Stimulated activated CD8-positive, alpha-beta memory T cell treated with anti-CD3 and anti-CD28 coated beads, Interleukin-7, amount 100 ng/mL, for 1 hour (primary cell): ENCODE measurements at places on chromosomes 4 and X.

GRCh38 chrX:71067089-71067488, 1.0 kb downstream of the SNX12 start:
- no peak for DNase-seq

GRCh38 chrX:71632923-71633657, 14.8 kb upstream of the CXCR3 start:
- no peak for DNase-seq

GRCh38 chr4:16438986-16439385, 212.7 kb upstream of the TAPT1 start:
- no peak for DNase-seq

DNA sequence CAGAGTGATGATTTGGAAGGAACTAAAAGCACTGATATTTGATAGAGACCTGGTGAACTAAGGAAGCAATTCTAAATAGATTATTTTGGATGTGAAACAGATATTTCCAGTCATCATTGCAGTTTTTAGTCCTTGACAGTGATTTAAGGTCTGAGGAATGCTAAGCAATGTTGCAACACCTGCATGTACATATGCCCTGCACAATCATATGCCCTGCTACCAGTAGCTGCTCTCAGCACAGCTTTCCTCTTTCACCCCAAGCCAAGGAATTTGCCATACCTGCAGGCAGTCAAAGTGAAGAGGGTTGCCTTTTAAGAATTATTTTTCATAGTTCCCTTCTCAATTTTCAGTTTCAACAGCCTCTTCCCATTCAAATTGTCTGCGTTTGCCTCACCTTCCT, 8.7 kb upstream of the FAM47A start:
- DNase-seq = no peak

DNA sequence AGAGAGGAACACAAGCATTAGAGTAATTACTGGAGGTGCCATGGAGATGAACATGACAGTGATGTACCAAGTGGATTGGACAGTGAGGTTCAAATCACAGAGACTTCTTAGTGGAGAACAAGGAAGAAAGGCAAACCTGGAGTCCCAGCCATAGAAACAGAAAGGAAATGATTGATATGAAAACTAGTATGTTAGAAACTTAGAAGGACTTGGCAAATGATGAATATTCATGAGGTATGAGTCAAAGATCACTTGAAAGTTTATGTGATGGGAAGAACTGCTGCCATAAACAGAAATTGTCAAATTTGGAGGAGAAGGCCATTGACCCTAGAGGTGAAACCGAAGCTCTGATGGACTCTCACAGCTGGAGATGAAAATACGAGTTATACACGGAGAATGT, 88.2 kb downstream of the PHOX2B start:
- no peak for DNase-seq

DNA sequence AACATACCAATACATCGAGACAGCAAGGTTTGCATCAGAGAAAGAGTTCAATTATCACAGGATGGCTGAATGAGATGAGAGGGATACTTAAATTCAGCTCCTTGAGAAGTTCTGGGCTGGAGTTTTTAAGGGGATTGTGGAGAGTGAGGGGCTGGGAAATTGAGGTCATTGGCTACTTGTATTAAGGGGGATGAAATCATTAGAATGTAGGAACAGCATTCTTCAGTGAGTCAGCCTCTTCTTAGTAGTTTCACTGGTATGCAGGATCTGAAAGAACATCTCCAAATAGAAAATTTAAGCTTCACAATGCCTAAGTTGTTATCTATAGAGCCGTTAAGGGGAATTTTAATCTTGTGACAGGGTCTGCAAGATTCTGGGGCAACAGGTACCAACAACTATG, 211.6 kb upstream of the TAPT1 start:
- DNase-seq = no peak

- no peak for DNase-seq
These were observed 195.9 kb downstream of the CAMK2D start for GRCh38 chr4:113565702-113566012.

- DNase-seq = no peak
These were observed 52.6 kb downstream of the OSTC start for GRCh38 chr4:108702960-108703359.

GRCh38 chr4:14878681-14879080, 123.6 kb upstream of the CPEB2 start:
- DNase-seq = no peak

GRCh38 chrX:55213381-55213780, 6.8 kb upstream of the PAGE5 start:
- DNase-seq = no peak

- no peak for DNase-seq
These were observed 43.2 kb upstream of the TMSB15B start for GRCh38 chrX:103919270-103919637.

- DNase-seq = no peak
These were observed 255.5 kb downstream of the LDB2 start for GRCh38 chr4:16642897-16643296.

DNA sequence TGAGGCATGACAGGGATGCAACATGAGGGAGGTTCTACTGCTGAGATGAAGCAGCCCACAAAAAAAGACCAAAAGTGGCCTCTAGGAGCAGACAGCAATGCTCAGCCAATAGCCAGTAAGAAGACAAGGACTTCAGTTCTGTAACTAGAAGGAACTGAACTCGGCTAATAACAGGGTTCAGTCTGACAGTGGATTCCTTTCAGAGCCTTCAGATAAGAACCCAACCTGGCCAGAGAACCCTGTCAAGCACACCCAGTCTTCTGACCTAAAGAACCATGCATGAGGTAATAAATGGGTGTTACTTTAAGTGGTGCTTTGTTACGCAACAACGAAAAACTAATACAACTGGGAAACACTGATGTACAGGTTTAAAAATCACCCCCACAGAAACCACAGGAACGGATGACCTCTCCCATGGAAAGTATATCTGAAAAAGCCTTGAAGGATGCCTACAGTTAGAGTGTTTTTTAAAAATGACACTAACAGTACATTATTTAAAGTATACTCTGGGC, 94.6 kb downstream of the PAPSS1 start:
- DNase-seq = no peak

DNA sequence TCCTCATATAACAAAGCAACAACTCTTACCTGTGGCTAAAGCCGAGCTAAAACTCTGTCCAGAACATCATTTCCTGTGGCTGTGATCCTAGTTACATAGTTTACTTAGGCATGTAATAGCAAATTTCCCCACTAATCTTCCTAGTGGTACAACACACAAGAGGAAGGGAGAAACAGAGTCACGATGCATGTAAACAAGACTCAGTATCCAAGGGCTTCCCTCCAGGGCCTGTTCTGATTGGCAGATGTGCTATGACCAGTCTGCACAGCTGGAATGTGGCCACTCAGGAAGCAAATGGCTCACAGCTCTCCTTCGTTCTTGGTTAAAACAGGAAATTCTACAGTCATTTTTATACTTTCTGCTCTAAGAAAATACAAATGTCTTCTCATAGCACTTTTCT, 49.2 kb upstream of the PRSS48 start:
- DNase-seq = no peak

- DNase-seq = no peak
These were observed 86.3 kb upstream of the GABRA3 start for GRCh38 chrX:152537373-152537772.

- no peak for DNase-seq
These were observed 41.8 kb upstream of the CEP135 start for GRCh38 chr4:55906989-55907388.

DNA sequence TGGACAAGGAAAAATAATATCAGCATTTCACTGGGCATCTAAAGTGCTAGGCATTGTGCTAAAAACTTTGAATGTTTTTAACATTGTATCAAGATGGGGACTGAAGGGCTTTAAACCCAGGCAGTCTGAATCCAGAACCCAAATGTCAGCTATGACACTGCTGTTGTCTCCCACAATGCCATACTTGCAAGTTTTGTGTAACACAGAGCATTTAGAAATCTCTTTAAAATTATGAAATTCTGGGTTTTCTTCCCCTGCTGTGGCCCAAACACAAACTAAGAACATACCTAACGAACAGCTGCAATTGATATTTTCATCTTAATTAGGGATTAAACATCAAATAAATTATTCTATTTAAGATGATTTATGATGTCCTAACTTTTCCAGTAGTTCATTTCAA, 66.8 kb upstream of the LSM6 start:
- DNase-seq = no peak

GRCh38 chr4:48831532-48832030, 693 bp downstream of the OCIAD1 start:
- DNase-seq = no peak

GRCh38 chr4:183765251-183765911, 106.3 kb downstream of the TRAPPC11 start:
- DNase-seq = no peak

GRCh38 chr4:17018013-17018412, 119.6 kb upstream of the LDB2 start:
- no peak for DNase-seq

DNA sequence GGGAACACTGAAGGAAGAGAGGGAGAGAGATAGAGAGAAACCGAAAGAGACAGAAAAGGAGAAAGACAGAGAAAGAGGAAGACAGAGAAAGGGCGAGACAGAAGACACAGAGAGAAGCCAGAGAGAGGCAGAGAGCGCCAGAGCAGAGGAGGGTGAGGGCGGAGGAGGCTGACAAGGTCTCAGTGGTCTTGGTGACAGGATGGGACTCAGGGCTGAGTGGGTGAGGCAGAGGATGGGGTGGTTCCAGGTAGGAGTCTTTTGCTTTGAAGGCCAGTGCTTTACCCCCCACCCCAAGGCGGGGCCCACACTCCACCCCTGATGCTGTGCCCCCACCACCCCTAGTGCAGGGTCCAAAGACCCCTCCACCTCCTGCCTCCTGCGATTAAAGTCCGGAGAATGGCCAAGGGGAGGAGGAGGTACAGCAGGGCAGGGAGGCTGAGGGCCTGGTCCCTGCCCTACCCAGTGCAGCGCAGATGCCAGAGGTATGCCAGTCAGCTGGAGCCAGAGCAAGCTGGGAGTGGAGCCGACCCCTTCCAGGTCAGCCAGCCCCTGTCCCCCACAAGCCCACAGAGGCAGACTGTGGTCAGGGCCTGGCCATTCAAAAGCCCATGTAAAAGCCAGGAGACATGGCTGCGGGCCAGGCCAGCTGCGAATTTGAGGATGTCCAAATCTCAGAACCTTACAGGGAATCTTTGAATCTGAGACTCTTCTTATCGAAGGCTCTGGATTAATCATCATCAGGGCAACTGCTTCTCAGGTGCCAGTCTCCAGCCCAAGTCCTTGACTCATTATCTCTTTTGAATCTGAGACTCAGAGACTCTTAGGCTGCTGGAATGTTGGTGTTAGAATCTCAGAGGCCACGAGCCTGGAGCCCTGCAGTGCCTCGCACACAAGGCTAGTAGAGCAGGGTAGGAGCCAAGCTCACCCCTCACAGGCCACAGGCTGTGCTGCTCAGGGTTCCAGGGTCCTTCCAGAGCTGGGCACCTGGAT, 758 bp downstream of the IQSEC2 start:
- no peak for DNase-seq

DNA sequence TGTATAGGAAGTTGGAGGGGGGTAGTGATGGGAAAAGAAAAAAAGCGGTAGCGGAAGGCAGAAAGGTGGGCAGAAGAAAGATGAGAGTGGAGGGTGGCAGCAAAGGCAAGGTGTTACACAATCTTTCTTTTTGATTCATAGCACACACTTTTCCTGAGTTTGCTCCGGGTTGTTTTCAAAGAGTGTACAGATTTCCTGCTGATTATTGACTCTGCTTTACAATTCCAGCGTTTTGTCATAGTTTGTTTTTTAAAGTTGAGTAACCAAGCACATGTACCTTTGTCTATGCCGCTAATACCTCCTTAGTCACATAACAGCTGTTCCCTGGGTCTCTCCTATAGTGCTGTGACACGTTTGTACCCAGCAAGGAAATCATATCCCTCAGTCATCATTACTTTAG, 50.3 kb downstream of the AGA start:
- DNase-seq = no peak

GRCh38 chr4:15725608-15726007, 22.7 kb downstream of the BST1 start:
- DNase-seq = no peak

DNA sequence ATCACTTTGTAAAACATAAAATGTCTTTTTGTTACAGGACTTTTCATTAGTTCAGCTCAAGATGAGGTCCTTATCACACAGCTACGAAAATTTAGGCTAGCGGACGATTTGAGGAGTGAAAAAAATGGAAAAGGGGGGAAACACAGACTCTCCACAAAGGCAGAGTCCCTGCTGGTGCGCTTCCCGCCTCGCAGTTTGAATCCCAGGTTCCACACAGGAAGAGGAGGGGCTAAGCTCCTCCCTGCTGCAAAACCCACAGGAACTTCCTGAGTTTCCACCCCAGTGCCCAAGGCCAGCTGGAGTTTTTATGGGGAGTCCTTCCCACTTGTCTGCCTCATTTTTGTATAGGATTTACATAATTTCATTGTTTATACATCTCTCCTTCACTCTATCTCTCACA, 11.2 kb downstream of the ADAM29 start:
- no peak for DNase-seq

GRCh38 chrX:10800796-10801195, 180.4 kb upstream of the MID1 start:
- DNase-seq = no peak

DNA sequence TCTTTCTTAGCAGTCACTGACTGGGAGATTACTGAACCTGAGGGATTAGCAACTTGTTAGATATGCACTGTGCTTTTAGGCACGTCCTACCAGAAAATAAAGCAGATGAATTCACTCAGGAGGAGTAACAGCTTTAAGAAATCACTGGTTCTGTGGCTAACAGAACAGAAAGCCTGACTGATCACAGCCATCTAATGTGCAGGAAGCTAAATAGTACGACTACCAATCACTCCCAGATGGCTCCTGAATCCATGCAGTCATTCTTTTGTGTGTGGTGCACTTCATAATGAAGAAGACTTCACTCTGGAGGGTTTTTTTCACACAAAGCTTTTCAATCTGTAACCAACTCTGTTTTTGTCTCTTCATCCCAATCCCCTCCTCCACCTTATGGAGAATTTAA, 305.3 kb upstream of the INTU start:
- no peak for DNase-seq

DNA sequence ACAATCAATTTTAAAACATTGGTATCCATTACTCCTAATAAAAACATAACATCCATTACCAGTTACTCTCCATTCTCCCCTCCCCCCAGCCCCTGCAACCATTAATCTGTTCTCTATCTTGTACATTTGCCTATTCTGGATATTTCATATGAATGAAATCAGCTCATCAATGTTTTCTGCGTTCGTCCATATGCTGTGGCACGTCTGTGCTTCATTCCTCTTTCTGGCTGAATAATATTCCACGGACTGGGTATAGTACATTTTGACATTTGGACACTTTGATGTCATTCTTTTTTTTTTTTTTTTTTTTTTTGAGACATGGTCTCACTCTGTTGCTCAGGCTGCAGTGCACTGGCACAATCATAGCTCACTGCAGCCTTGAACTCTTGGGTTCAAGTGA, 5.2 kb downstream of the DNASE1L1 start:
- DNase-seq = no peak

DNA sequence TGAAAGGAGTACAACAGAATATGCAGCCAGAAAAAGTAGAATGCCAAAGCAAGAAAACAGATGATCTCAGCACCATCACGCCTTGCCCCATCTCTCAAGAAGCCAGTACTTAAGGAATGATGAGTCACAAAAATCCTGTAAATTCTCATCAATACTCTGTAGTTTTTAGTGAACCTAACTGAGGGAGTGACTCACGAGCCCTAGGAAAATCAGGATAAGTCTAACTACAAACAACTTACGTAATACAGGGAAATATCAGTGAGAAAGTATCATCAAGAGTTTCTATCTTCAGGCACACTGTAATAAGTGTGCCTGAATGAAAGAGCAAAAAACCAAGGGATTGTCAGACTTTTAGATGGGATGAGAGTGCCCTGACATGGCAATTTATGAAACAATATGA, 644.4 kb downstream of the STPG2 start:
- DNase-seq = no peak
